ENCODE measurements at places on chromosomes 12 and 14. TPM values are rescaled to one million over a fixed set of nuclear protein-coding genes. Genes with fewer than 3 reads are reported as not detected.

GRCh38 chr14:89339579-89339978, 77.5 kb downstream of the FOXN3 start:
- no peak for DNase-seq

The PRORP gene
- 27.0 TPM for total RNA-seq

GRCh38 chr12:104304261-104305009, 896 bp downstream of the EID3 start:
- DNase-seq: no peak

DNA sequence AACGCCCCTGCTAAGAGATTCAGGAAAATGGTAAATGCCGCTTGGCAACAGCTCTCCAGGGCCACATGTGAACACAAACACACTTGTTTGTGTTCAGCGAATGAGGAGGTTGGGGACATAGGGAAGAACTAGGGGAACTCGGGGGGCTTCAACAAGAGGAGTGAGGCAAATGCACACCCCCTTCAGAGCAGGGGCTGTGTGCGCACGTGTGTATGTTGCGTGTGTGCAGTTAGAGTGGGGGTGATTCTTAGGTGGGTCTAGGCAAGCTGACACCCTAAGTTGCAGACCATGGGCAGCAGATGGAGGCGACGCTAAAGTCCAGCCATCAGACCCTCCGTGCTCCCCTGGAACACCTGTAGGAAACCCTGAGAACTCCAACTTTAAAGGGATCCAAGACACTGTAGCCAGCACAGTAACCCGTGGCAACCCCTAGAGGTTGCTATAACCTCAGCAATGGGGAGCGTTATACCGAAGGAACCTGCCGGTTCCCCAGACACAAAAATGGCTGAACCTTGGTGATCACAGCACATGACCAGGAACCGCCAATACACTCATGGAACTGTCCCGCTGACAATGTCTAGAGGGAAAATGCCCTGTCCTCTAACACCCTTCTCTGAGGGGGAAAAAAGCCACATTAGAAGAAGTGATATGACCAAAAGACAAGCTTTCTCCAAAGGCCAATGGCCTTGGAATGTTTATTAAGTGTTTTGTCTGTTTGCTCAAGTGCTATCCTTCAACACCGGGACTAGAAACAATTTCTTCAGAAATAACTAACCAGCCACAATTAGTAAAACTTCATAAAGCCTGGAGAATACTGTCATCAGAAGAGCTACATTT, 86.5 kb upstream of the CEP83 start:
- DNase-seq: no peak

DNA sequence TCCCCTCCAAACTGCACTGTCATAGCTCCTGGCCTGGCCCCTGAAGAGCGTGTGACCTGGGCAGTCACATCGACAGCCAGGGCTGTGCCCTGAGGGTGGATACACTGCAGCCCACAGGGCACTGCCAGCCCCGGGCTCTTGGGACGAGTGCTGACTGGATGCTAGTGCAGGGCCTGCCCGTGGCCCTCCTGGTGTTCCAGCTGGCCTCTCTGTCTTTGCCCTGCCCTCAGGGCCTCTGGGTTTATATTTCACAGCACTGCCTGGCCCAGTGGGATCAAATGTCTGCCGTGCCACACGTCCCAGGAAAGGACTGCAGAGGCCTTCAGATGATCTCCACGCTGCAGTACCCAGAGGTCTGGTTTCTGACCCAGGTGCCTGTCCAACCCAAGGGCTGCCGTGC, 10.1 kb upstream of the CCDC197 start:
- peak; percentile 77 for DNase-seq

DNA sequence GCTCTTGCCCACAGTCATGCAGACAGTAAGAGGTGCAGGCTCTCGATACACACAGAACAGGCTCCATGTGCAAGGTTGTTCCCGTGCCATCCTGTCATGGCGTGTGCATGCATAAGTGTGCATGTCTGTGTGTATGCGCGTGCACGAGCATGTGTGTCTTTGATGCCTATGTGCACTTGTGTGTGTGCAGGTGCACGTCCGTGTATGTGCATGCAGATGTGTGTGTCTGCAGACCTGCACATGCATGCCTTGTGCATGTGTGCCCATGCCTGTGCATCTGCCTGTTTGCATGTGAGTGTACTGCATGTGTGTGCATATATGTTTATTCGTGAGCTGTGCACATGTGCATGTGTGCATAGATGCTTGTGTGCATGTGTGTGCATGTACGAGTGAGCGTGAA, 309.8 kb downstream of the TMEM121 start:
- DNase-seq: no peak

GRCh38 chr12:115870021-115870420, 407.5 kb downstream of the MED13L start:
- DNase-seq: no peak

DNA sequence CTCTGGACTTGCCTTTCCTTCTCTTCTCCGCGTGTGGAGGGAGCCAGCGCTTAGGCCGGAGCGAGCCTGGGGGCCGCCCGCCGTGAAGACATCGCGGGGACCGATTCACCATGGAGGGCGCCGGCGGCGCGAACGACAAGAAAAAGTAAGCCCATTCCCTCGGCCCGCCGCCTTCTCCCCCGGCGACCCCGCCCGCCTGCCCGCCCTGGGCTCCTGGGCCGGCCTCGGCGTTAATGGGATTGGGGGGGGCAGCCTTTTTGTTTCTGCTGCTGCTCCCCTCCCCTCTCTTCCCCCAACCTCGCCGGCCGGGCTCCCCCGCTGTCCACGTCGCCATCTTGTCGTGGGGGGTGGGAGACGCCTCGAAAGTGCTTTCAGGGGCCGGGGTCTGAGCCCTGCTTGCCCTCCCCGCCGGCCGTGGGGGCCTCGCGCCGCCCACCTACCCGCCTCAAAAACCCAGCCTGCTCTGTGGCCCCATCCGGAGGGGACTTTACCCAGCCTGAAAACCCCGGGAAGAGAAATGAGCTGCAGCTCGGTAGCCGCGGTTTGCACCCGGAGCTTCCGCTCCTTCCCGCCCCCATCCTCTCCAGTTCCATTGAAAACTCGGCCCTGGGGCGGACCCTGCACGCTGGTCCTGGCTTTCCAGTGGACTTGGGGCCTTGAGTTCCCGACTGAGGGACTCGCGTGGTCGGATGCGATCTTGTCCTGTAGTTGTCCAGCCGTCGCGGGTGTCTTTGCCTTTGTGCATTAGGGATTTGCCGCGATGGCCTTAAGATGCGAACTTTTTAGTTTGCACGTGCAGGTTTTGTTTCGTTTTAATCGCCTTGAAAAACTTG, 598 bp downstream of the HIF1A start:
- peak; percentile 89 for DNase-seq

GRCh38 chr12:65209655-65210043, 40.3 kb downstream of the LEMD3 start:
- DNase-seq: no peak

DNA sequence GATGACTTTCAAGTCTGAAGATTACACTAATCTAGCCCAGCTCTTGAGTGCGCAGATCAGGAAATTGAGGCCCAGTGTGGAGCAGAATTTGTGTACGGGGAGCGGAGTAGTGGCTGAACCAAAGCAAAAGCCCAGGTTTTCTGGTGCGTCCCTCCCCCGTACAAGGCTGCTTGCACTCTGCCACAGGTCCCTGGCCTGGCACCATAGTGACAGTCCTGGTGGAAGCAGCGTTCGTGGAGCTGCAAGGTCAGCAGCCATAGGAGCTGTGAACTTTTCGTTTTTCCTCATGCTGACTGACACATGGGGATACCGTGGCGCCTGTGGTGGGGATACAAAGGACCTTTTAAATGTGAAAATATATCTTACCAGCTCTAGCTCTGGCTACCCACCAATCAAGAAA, 1.7 kb downstream of the EVL start:
- no peak for DNase-seq

DNA sequence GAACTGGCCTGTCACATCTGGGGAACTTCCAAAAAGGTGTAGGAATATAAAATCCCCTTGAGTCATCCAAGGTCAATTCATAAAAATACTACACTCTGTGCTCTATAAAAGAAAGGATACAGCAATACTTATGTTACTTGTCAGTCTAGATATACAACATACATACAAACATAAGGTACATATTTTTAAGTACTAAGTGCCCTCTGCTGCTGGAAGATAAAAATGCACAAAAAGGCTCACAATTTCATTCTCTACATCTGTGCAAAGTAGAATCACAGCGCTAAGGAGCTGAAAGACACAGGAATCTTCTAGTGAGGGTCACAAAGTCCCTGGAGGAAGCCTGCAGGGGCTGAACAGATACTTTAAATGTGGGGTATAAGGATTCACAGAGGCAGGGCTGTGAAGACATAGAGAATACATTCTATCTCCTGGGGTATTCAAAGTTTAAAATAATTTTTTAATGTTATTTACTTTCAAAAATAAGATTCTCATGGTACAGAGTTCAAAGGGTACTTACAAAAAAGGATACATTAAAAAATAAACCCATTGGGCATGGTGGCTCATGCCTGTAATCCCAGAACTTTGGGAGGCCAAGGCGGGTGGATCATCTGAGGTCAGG, 10.2 kb upstream of the GOLGA5 start:
- DNase-seq: no peak

DNA sequence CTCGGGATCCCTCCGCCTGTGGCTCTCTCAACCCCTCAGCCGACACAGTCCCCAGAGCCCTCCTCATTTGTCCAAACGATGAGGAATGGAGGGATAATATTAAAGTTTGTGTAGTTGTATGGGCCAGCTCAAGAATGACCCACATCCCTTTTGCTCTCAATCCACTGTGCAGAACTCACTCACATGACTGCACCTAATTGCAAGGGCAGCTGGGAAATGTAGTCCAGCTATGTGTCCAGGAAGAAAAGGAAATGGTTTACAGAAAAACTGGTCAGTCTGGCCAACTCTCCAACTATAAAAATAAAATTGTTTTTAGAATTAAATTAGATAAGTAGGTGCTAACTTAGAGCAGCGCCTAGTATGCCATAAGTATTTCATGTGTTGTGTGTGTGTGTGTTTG, 66.6 kb downstream of the GALNT8 start:
- DNase-seq: no peak

The ANKRD9 gene
- total RNA-seq: 18.0 TPM

The NANOG gene
- total RNA-seq: not detected

The POLR3B gene
- 9.6 TPM for total RNA-seq

DNA sequence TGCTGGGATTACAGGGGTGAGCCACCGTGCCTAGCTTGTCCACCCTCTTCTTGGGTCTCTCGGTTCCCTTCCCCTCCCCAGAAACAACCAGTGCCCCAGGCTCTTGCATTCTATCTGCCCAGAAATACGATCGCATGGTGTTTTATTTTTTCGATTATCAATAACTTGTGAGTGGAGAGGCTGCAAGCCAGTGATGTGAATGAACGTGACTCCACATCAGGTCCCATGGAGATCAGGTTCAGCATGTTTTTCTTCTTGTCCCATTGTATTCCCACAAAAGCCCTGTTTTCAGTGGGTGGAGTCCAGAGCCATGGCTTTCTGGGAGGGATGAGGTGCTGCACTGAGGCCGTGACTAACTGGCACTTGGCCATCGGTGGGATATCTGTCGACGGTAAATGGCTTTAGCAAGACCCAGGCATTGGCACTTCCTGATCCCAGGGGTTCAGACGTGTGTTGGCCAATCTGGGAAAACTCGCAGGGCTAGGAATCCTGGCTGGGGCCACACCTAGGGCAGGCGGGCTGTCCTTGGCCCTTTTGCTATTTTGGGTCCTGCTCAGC, 12.7 kb upstream of the HNF1A start:
- DNase-seq: no peak

The NEUROD4 gene
- not detected for total RNA-seq

DNA sequence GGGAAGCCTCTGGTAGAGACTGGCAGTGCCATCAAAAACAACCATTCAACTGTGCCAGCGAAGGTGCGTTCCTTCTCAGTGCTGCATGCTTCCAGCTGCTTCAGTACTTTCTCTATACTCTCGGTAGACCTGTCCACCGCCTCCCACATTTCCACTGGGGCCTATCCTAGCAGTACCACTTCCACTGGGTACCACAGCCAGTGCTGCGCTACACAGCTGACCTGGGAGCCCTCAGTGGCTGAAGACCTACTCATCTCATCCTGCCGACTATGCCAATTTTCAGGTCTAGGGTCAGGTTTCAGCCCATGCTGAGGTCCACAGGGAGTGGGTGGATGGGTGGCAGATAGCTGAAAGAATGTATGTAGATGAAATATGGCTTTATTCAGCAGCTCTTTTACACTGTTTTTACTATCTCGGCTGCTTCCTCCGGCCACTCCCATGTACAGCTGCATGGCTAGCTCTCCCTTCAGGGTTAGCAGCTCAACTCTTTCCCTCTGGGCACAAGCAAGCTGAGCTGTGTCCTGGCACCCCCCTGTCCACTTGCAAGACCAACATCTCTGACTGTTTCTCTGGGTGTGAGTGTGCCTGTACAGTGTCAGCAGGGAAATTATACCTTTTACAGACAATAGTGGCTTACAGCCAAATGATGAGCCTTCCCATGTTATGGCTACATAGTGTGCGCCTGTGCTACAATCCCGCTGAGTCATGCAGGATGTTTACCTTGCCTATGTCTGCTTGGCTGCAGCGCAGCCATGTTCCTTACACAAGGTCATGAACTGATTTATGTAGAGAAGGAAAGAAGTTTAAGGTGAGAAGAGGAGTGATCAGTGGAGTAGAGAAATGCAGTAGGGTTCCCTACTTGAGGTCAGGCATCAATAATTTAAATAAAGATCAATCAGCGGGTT, 125.7 kb upstream of the DDHD1 start:
- DNase-seq: no peak

DNA sequence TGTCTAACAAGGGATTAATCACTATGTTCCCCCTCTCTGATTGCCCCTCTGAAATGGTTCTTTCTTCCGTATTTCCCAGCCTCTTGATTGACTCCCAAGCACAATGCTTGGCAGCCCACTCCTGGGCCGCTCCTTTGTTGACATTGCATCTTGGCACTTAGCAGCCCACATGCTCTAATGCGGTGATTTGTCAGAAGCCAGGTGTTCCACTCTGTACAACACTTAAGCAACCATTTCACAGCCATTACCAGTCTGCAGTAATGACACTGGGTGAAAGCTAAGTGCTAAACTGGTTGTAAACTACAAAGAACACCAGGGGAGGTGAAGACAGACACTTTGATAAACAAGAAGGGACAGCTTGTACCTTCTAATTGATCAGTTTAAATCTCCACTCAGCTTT, 353.5 kb downstream of the TMEM132D start:
- no peak for DNase-seq

DNA sequence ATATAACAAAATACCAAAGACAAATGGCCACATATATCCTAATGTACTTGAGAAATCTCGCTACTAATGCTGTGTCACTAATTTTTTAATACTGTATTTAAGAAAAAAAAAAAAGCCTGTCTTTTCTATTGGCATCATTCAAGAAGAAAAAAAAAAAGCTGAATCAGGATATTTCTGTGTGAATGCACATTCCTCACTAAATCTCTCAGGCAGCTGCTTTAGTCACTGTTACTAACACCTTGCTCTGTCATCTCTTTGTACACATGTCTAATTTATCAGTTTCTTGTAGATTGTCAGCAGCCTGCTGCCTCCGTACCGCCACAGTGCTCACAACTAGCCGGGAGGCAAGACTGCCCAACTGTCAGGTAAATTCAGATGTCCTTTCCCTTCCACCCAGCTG, 32.0 kb upstream of the FGD4 start:
- DNase-seq: no peak

The SPX gene
- total RNA-seq: 2.6 TPM

Data from chondrocyte (in vitro differentiated cells).